AG08395 (cell line): ENCODE measurements at places on chromosomes 5 and 9.

- no peak for DNase-seq
Measured at GRCh38 chr5:9564752-9565151, 18.9 kb upstream of the SEMA5A start.

- DNase-seq, result no peak
Measured at GRCh38 chr9:77019236-77019925, at the start of gene FOXB2. Gene FOXB2, plus strand, starts transcription at chr9:77019655. Its CDS starts 0 bp downstream, at chr9:77019655.

DNA sequence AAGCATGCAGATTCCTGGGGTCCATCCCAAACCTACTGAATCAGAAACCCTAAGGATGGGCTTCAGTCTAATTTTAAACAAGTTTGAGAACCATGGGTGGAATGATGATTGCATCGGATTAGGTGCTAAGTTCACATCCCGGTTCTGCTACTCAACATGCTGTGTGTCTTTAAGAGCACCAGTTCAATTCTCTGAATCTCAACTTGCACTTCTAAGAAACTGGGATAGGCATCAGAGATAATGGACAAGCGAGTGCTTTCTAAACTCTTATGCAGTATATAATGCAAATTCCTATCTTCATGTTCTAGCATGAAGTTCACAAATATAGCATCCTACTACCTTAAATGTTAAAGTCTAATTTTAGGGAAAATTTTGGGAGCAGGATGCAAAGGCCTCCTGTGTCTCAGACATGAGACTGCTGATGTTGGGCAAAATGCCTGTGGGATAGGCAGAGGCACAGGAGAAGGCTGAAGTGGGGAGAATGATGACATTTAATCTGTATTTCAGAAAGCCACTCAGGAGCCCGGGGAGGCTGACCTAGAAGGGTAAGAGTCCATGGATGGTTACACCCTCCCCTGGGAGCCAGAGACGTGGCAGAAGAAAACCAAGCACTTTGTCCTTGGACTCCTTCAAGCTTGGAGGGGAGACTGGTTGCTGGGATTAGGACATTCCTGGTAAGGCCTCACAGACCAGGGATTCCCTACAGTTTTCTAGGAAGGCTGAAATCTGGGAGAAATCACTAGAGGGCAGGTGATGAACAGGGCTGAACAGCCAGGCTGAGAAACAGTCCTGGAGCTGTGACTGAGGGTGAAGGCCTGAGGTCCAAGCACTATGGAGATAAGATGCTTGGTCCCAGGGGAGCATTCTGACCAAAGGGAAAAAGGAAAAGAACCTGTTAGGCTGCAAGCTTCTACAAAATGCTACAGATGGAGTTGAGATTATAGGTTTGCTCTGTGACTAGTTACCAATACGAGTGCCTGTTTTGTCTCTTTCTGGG lies 311.9 kb upstream of the PANK3 start:
- DNase-seq, result no peak

GRCh38 chr9:18739127-18739526 lies 265.2 kb downstream of the ADAMTSL1 start:
- DNase-seq, result no peak

GRCh38 chr9:37566716-37567115 lies 9.5 kb downstream of the FBXO10 start:
- no peak for DNase-seq

GRCh38 chr9:107492381-107492970 lies 2.9 kb upstream of the KLF4 start:
- DNase-seq, result no peak

DNA sequence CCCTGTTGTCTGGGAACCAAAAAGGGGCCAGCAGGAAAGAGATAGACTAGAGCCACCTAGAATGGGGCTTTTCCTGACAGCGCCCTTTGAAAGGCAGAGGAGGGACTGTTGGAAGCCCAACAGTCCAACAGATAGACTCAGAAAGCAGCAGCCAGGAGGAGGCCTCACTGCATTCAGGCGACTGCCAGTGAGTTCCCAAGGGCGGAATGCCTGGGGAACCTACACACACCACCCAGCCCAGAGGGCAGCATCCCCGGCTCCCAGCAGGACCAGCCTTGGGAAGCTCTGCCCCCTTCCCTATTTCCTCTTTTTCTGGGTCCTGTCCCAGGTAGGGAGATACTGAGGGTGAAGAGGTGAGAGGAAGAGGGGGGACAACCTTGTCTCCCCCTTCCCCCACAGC lies 192.4 kb upstream of the KLF4 start:
- DNase-seq, result no peak

DNA sequence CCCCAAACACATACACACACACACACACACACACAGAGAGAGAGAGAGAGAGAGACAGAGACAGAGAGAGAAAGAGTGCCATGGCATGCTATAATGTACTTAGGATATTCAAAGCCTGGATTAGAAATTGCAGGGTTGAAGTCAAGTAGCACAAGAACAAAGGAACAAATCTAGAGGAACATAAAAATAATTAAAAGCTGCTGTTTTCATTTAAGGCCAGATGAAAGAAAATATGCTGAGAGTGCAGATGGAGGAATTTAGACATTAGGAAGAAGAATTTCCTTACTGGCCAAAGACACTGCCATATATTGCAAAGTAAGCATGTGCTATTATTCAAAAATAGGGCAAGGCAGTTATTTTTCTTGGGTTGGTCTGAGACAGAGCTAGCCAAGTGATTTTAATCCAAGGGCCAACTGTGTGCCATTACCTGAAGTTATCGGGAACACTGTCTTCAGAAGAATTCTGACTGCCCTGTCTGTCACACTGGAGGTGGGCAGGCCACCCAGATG lies 31.7 kb downstream of the HSD17B3 start:
- no peak for DNase-seq

GRCh38 chr5:81848362-81848880 lies 97.5 kb upstream of the SSBP2 start:
- no peak for DNase-seq

DNA sequence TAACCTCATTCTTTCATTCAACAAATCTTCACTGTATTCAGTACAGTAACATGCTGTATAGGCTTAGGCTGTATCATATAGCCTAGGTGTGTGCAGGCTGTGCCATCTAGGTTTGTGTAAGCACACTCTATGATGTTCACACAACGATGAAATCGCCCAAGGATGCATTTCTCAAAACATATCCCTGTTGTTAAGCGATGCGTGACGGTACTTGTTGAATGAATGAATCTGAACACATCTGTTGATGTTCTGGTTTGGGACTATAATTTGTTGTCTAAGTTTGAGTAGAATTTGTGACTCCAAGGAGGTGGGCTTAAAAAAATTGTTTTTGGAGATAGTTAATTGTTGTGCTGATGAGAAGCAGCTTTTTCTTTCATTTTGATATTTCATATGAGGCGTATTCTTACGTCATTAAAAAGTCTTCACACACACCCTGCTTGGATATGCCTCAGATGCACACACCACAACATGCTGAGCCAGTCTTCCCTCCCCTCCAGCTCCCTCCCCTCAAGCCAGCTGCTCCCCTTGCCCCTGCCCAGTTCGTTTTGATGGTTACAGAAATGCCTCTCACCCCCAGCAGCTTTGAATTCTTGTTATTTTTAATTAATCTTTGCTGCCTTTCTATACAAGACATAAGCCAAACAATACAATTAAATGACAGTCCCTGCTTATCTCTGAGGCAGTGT lies 5.5 kb upstream of the PSAT1 start:
- no peak for DNase-seq
